PC-9 (cell line): ENCODE measurements at places on chromosomes 3 and 15.

DNA sequence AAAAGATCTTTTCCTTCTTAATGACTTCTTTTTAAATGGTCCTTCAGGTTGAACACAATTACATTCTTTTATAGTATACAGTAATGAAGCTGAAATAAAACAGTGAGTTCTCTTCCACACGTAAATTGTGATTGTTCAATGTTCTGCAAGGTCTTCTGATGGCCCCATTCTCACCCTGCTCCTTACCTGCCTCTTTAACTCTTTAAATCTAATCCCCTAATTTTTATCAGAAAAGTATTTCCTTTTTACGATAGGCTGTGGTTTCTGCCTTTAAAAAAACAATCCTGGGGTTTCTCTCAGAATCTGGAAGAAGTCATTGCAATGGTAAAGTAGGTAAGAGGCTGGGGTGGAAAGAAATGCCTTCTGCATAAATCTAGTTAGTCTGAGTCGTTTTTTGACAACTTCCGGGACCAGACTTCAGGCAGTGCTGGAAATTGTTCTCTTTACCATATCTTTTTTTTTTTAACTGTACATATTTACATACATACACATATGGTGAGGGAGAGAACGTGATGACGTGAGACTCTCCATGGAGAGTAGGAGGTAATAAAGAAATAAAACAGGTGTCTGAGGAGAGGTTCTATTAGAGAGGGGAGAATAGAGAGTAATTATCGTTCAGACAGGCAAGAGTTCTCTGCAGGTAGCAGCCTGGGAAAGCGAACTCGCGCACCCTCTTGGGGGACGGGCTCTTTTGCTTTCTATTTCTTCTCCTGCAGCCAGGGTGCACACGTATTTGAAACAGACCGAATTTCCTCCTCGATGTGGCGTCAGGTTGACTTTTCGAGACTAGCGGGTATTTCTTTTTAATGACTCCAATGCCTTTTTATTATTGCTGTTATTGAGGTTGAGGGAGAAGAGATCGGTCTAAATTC, at the start of gene SIDT1:
Gene SIDT1, plus strand, starts transcription at position 730 of the 872 bp plus-strand sequence. CDS start 467 bp downstream, outside the sequence.
- peak; percentile 55 for DNase-seq

DNA sequence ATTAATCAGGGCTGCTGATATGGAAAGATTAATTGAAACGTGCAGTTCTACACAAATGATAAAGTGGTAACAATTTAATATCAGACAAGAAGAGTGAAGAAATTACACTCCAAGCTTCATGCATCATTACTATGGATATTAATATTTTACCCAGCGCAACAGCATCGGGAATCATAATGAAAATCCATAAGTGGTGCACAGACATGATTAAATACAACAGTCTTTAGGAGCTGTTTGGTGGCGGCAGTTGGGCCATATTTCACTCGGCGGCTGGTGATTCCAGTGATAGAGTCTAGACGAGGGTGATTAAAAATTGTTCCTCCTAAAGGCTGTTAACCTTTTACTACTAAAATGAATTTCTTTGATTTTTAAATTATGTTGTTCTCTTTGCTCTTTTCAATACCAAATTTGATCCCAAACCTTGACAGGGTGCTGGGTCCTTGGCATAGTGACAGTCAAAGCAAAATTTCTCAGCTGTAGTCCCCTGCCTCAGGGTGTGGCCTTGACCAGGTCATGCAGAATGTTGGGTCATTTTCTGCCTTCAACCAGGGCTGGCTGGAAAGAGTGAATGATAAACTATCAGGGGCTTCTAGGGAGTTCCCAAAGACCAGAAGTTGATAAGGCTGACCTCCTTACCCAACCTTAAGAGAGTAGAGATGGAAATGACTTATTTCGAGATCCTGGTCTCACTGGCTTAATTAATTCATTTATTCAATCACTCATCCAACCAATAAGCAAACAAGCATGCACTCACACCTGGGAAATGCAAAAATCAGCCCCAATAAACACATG, 392.0 kb downstream of the IL20RB start:
- DNase-seq = no peak

- DNase-seq = no peak
Observed at GRCh38 chr3:36813305-36813704, 49.0 kb upstream of the DCLK3 start.

GRCh38 chr15:66611257-66612053, 45.7 kb upstream of the LCTL start:
- no peak for DNase-seq

DNA sequence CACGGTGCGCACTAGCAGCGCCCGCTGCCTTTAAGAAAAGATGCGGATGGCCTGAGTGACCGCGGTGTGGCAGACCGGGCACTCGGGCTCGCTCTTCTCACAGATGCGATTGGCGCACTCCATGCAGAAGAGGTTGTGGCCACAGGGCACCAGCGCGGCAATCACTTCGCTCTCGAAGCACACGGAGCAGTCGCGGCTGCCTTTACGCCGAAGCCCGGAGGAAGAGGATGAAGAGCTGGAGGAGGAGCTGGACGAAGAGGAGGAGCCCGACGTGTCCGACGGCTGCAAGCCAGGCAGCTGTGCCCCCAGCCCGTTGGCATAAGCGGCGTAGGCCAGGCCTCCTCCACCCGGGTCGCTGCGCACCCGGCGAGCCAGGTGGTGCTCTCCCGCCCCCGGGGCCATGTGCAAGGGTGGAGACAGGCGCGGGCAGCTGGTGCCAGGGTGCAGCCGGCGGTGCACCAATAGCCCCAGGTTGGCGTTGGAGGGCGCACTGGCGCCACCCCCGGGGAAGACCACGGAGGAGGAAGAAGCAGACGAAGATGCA, 2.6 kb downstream of the MEX3B start:
- DNase-seq = no peak

DNA sequence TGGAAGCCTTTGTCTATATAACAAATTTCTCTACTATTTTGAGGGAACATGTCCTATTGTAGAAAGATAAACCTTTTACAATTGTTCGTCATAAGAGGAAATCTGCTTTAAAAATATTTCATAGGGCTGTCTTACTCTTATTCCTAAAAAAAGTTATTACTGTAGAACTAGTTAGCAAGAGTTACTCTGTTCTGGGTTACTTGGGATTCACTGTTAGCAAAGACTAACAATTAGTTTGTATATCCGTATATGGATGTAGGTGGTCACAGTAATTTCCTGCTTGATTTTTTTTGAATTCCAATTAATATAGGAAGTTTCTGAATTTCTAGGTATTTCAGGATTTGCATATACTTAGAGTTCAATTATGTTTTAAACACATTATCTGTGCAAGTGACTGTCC, 413.5 kb downstream of the RBMS3 start:
- DNase-seq = no peak

- DNase-seq = no peak
Observed at GRCh38 chr15:80595396-80595795, 99.7 kb upstream of the ABHD17C start.

DNA sequence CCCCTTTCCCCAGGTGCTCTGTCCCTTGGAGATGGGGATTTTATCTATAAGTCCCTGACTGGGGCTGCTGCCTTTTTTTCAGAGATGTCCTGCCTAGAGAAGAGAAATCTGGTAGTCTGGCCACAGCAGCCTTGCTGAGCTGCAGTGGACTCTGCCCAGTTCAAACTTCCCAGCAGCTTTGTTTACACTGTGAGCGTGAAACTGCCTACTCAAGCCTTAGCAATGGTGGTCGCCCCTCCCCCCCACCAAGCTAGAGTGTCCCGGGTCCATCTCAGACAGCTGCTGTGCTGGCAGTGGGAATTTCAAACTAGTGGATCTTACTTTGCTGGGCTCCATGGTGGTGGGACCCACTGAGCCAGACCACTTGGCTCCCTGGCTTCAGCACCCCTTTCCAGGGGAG, 38.9 kb downstream of the TMEM266 start:
- DNase-seq = no peak

DNA sequence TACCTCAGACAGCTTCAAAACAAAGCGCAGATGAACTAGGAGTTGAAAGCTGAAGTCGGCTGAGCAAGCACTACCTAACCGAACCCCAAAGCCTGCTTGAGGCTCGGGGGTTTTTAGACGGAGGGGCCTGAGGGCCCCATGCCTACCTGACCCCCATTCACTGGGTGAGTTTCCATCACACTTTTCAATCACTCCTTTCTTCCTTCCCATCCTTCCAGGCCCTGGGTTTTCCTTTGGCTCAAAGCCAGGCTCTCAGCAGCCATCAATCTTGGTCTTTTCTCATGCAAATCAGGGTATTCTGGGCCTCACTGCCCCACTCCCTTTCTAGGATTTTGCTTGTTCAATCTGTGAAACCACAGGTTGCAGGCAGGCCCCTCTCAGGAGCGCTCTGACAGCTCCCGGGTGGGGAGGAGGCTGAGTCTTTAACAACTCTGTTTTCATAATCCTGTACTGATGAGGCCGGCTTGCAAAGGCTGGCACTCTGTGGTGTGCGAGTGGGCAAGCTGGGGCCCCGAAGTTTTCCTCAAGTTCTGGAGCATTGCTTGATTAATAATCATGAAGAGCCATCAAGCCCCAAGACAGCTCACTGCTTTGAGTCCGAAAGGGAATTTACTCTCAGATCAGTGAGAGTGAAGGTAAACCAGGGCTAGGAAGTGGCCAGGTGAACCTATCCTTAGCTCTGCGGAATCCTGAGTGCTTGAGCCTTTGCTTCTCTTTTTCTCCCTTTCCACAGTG, 97.6 kb downstream of the FRMD4B start:
- no peak for DNase-seq

DNA sequence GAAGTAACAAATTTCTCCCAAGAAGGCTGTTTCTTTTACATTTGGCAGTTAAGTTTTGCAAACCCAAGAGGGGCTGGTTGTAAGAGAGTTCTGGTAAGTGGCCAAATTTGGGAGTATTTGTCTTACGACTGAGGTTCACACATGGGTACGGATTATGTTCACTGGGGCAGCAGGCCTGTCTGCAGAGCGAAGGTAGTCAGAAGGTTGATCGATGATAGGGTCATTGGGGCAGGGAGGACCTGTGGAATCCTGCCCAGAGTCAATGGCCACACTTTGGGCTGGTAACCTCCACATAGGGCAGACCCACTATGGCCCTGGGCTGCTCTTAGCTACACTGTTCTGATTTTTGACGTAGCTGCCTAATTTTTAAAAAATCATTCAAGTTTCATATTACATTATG, 368.6 kb downstream of the EPHB1 start:
- no peak for DNase-seq

GRCh38 chr3:172060234-172060633, 20.9 kb downstream of the FNDC3B start:
- no peak for DNase-seq
